Right cardiac atrium (tissue), 5 donors: ENCODE measurements at places on chromosomes 1 and 21.

DNA sequence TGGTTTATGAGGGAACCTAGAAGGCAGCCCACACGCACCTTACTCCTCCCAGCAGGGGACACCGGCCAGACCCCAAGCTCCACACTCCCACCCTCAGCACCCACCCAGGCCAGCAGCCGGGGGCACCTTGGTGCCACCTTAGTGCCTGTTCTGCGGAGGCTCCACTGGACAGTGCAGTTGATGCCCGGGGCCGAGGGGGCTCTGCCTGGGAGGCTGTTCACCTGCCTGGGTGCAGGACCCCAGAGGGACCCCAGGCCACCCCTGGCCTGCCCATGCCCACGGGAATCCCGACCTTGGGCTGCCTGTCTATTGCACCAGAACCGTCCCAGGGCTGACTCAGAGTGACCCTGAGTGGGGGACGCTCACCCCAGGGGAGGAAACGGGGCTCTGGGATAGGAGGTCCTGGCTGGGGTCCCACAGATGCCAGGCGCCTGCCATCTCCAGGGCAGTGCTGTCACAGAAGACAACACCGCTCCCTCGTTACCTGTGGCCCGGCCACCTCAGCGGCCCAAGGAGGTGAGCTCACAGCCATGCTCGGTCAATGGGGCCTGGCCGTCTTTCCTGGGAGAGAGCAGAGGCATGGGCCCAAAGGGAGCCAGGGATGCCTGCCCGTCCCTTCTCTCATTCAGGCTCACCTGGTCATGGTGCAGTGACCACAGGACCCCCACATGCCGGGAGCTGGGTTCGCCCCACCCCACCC lies 696 bp downstream of the SCNN1D start:
- peak; percentile 42 for DNase-seq

GRCh38 chr1:162681122-162681436 lies 48.8 kb downstream of the DDR2 start:
- DNase-seq: no peak

DNA sequence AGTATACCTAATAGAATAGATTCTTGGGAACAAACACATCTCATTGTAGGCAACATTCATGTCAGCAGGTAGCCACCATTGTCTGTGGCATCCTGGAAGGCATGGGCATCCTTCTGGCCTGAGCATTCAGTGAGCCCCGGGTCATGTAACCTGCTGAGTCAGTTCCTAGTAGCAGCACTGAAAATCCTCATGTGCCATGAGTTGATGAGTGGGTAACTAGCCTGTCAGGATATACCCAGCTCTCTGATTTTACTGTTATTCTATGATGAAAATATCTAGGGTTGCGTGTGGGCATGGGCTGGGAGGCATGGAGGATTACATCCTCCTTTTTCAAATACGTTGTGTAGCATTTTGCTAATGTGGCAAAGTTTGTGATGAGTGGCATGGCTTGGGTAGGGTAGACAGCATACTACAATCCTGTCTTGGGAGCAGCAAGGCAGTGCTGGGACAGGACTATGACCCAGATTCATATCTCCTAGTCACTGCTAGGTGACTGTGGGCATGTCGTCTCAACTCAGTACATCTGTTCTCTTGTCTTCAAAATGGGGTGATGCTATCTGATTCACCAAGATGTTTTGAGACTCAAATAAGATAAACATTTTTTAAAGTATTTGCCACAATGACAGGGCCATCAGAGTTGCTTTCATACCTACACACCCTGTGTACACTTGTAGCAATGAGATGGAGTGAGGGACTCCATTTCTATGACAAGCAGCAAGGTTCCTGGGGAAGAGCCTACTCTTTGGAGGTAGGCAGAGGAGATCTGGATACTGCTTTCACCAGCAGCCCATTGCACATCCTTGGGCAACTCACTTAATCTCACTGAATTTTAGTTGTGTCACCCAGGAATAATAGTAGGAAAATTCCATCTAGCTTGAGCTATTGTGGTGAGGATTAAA lies 62.5 kb downstream of the CD58 start:
- no peak for DNase-seq

GRCh38 chr21:38287476-38287875 lies 30.7 kb downstream of the KCNJ15 start:
- no peak for DNase-seq
